AG08395 (cell line): ENCODE measurements at places on chromosomes 5 and 9.

- DNase-seq, result no peak
Measured at GRCh38 chr5:41955432-41956024, 30.4 kb downstream of the FBXO4 start.

- no peak for DNase-seq
Measured at GRCh38 chr5:136840601-136841000, 475.3 kb upstream of the TRPC7 start.

DNA sequence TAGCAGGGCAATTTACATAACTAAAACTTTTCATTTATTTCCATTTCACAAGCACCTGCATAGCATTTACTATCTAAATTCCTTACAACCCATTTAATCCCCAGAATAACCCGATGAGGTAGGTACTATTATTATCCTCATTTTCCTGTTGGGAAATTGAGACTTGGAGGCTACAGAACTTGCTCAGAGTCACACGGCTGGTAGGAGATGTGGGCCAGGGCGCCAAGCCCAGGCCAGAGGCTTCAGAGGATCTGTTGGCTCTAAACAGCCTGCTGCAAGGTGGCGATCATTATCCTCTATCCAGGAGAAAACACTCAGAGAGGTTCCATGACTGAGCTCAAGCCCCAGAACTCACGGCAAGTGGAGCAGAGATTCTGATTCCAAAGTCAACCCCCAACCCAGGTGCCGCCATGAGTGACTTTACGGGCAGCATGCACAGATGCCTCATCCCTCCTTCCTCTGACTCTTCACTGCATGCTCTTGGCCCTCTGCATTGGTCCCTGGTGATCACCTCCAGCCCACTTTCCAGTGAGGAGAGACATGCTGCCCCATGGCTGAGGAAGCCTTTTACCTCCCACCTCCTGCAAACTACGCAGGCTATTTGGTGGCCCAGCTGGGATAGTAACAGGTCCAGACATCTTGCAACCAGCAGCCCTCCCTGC, 168.4 kb upstream of the FSTL4 start:
- DNase-seq, result no peak

DNA sequence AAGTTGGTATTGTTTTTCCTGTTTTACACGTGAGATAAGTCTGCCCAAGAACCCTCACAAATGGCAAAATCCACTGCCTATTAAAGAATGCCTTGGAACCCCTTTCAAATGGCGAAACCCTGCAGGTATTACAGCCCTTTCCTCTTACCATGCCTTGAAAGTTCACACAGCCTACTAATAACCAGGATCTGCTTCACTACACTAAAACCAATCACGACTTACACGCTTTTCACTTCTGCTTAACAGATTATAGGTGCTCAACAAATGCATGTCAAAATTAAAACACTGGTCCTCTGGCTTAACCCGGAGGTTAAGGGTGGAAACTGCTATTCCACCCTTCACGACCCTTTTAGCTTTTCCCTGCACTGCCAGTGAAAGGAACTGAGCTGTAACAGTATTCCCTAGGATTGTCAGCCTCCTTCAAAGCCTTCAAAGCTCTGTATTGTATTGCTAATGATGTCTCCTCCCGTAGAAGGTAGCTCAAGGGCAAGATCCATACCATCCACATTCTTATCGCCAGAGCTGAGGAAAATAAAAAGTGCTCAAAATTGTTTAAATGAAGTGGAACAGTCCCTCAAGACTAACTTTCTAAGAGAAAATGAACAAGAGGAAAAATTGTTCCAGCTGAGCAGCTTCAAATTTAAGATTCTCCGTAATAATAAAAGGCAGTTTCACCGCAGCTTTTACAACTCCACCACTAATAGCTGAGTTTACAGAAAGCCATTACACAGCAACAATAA, 997 bp downstream of the AUH start:
- no peak for DNase-seq

DNA sequence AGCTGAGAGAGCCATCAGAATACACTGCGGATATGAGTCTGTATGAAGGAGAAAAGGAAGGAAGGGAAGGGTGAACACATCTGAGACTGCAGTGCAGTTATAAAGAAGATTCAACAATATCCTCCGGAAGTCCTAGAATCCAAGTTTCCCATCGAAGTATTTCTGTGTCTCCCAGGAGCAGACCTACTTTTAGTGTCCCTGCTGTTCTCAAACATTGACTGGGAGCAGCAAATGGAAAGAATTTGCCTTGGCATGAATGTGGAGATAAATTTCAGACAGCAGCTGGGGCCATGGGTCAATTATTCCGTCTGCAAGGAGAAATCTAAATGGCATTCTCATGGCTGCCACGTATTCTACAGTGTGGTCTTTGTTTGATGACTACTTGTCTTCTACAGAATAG, 478.1 kb upstream of the SMC2 start:
- no peak for DNase-seq

GRCh38 chr5:134071614-134072207, 42.8 kb upstream of the TCF7 start:
- DNase-seq, result no peak
